ENCODE measurements at places on chromosomes 4 and X.

GRCh38 chr4:169663831-169664230, 43.5 kb downstream of the CLCN3 start:
- DNase-seq = no peak

- no peak for DNase-seq
Measured at GRCh38 chr4:178356725-178357124, 914.5 kb upstream of the AGA start.

GRCh38 chr4:96343836-96344235, 503.9 kb downstream of the PDHA2 start:
- DNase-seq = no peak

DNA sequence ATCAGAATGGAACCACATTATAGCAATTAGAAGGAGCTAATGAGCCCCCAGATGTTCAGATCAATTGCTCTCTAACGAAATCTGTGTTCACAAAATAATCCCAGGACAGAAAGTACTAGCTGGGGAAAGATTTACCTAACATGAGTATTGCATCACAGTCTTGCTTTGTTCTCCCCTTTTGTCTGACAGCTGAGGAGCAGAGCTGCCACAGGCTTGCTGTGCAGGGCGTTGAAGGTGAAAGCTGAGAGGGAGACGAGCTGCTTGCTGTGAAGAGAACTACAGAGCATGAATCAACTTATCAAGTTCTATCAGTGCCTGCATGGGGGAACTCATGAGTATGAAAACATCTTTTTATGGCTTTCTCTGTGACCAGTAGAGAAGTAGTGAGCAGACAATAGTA, 441.2 kb downstream of the CENPC start:
- no peak for DNase-seq

DNA sequence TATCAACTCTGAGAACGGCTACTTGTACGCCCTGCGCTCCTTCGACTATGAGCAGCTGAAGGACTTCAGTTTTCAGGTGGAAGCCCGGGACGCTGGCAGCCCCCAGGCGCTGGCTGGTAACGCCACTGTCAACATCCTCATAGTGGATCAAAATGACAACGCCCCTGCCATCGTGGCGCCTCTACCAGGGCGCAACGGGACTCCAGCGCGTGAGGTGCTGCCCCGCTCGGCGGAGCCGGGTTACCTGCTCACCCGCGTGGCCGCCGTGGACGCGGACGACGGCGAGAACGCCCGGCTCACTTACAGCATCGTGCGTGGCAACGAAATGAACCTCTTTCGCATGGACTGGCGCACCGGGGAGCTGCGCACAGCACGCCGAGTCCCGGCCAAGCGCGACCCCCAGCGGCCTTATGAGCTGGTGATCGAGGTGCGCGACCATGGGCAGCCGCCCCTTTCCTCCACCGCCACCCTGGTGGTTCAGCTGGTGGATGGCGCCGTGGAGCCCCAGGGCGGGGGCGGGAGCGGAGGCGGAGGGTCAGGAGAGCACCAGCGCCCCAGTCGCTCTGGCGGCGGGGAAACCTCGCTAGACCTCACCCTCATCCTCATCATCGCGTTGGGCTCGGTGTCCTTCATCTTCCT, 2.7 kb downstream of the PCDH10 start:
- no peak for DNase-seq

DNA sequence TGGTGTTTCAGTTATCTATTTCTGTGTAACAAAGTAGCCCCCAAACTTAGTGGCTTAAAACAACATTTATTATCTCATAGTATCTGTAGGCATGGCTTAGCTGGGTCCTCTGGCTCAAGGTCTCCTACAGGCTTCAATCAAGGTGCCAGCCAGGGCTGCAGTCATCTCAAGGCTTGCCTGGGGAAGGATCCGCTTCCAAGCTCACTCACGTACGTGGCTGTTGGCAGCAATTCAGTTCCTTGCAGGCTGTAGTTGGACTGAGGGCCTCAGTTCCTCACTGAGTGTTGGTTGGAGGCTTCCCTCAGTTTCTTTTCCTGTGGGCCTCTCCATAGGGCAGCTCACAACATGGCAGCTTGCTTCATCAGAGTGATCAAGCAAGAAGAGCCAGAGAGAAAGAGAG, 9.3 kb downstream of the FAM120C start:
- DNase-seq = no peak

DNA sequence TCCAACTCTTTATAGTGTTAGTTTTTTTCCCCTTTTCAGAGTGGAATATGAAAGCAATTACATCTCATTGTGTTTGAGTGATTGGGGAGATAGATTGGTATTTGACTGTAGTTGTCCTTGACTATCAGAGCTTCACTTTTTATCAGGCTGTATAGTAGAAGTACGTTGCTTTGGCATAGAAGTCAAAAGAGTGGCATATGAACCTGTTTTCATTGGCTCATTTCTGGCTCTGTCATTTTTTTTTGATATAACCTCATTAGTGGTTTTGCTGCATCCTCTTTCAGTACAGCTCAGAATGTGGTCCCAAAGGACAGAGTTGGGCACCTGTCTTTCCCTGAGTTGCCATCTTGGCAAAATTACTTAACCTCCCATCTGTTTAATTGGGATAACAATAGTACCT, 1.4 kb downstream of the TMA16 start:
- DNase-seq = no peak

GRCh38 chr4:169024762-169025161, 14.7 kb upstream of the CBR4 start:
- no peak for DNase-seq

DNA sequence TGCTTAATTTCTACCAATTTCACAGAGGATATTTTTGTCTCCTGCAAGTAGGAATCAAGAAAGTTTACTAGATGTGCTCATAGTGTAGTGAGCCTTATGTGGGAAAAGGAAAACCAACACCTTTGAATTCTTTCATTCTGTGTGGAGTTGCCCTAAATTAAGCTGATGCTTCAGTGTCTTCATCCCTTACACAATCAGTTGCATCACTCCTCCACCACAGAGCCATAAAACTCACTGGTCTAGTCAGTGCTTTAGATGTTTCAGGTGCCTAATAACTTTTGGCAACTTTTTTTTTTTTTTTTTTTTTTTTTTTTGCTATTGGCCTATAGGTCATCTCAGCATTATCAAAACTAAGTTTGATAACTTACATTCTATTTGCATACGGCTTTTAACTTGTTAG, 41.5 kb downstream of the HHIP start:
- DNase-seq = no peak

DNA sequence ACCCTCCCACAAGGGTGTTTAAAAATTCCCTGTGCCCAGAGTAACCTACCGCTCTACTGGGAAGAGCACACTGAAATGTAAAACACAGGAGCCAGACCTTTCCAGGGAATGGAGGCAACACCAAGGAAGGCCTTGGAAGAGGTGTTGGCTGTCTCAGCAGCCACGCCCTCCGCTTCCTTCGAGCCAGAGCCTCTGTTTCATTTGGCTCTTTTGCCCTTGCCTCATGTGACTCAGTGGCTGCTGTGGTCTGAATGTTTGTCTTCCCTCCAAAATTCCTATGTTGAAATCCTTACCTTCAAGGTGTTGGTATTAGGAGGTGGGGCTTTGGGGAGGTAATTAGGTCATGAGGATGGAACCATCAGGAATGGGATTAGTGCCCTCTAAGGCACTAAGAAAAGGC, 11.3 kb downstream of the SCD5 start:
- no peak for DNase-seq

DNA sequence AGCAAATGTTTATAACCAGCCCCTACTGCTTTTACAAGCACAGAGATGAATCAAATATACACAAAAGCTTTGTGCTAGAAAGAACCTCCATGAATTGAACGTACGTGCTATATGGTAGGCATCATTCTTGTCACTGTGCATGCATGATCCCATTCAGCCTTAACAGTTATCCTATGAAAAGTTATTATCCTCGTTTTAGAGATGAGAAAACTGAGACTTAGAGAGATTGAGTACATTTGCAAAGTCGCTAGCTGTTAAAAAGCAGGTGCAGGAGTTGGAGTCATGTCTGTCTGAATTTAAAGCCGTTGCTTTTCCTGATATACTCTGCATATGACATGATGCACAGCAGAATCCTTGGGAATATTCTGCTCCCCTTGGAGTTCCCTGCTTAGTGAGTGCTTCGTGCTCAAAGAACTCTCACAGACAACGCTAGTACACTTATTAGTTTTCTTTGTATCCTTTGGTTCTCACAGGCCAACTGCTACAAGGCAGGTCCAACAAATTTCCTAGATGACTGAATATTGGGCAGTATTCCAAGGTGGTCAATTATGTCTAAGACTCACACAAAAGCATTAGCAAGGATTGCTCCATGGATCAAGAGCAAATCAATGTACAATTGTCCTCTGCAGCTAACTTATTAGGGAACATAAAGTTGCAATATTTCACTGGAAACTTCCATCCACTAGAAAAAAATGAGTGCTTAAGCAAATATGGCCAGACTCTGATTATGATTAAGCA, 42.8 kb upstream of the TRIM2 start:
- no peak for DNase-seq

DNA sequence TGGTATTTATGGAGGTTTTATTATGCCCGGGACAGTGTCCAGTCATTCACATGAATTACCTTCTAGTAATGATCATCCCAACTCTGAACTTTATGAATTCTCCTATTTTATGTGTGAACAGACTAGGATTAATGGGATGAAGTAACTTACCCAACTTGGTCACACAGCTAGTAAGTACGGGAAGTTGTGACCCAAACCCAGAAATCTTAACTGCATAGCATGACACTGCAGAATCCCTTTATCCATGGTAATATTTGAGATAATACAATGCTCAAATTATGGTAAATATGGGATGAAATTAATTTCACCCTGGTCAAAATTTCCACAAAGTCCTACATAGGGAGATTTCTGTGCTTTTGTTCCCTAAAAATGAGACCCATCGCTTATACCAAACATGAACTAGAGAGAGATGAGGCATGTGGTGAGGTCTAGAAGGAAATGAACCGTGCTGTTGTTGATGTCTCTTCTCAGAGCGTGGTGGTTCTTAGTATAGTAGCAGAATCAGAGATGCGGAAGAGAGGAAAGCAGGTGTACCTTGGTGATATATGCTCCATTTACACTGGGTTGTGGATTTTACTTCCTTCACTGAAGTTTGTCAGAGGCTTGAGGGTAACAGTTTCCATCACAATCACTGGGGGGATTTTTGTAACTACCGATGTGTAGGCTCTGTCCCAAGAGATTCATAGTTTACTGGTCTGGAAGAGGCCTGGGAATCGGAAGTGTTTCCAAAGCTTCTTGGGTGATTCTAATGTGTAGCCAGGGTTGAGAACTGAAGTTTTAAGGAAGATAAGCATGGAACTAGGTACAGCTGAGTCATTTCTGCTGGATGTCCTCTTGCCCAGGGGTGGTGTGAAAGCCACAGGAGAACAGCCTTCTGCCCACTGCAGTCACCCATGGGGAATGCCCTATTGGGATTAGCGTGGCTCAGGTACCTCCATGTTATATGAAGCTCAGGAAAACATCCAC, 30.2 kb upstream of the FAM9C start:
- no peak for DNase-seq

DNA sequence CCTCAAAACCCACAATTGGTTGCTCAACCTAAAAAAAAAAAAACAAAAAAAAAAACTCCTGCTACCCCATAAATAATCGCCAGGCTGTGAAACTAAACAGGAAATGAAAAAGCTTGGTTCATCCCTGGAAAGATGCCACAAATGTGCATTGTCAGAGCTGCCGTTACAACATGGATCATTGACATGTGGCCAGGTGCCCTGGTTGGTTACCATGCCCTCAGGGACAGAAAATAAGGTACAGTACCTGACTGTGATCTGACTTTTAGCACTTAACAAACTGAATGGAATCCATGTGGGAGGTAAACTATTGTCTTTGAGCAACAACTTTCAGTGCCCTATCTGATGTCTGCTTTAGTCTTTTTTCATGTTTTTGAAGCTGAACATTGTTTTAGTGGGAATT, 118.0 kb upstream of the RPL34 start:
- no peak for DNase-seq

DNA sequence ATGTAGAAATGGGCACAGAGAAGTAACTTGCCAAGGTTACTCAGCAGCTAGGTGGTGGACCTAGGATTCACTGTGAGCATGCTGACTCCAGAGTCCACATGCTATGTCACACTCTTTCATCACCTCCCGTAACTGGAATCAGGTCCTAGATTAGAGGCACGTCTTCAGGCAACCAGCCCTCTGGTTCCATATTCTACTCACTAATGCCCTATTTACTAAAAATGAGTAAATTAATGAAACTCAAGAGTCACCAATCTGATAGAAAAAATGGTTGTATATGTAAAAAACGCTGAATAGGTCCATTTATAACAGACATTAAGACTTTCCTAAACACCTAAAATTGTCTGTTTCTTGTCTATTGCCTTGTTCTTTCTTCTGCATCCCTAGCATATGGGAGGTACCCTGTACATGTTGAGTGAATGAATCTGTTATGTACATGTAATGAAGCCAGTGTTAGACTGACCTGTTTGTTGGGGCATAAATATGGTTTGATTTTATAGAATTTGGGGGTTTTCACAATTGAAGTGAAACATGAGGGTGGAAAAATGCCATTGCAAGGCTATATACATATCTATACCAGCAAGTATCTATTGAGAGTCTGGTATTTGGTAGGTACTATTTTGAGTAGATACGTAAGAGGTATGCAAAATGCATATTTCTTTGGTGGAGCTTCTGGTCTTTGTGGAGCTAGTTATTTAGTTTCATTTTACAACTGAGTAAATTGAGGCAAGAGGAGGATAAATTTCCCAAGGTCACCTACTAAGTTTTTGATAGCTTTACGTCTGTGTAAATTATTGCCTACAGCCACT, 7.5 kb upstream of the RUFY3 start:
- no peak for DNase-seq

GRCh38 chr4:138567696-138568095, 325.5 kb upstream of the SLC7A11 start:
- DNase-seq = no peak

DNA sequence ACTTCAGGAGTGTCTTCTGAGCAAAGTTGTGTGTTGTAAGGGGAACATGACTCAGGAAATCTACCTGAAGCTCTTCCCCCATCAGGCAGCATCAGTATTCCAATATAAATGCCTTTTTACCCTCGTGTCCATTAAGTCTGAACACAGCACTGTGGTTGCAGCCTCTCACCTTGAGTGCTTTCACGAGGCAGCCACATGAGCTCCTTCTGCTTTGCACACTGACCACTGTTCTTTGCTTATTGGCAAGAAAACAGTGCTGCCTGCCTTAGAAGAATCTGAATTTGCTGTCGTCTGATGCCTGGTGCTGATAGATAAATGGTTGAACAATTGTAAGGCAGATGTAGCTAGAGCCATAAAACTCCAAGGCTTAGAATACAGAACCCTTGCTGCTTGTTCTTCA, 139.6 kb upstream of the WDR1 start:
- DNase-seq = no peak

DNA sequence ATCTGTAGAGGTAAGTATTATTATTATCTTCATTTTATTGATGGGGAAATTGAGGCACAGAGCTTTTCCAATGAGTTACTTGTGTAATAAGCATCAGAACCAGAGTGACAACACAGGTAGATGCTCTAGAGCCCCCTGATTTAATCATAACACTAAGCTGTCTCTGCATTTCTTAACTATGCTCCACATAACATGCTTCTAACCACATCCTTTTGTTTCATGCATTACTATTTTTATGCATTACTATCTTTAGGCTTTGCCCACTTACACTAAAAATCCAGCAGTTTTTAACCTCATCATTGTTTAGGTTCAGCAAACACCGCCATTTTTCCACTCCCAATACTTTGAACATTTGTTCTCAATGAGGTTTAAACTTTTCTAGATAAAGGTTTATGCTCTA, 1900.8 kb upstream of the PCDH10 start:
- DNase-seq = no peak

GRCh38 chr4:164799410-164799809, 45.5 kb downstream of the SMIM31 start:
- DNase-seq = no peak

All from cerebellar nuclear complex (tissue), 1 donor.